Stimulated activated naive CD4-positive, alpha-beta T cell treated with Interleukin-2 at 50 U/mL for 16 hours (primary cell): ENCODE measurements at places on chromosomes 1 and 21.

DNA sequence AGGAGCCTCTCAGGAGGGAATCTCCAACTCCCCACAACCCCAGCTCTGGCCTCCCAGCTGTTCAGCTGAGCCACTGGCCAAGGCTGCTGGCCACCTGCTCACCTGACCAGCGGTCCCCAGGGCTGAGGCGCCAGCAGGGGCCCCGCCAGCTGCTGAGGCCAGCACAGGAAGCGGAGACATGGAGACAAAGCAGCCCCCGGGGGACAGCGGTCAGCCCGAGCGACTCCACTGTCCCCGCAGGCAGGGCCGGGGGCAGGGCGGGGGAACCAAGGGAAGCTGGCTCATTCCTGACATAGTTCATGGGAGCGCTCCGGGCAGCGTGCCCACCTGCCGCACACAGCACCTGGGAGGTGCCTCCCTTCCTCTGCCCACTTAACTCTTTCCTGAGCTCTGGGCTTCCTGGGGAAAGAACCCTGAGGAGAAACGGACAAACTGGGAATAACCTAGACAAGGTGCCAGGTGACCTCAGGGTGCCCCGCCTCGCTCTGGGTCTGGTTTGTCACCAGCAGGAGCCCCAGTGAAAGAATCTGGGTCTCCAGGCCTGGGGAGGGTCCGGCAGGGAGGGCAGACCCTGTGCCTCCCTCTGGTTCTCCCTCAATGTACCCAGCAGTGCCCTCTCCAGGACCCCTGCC lies 10.7 kb downstream of the EPHA2 start:
- no peak for DNase-seq

- DNase-seq, result no peak
Measured at GRCh38 chr1:93638307-93638847, 43.3 kb downstream of the BCAR3 start.

GRCh38 chr1:68231627-68232288 lies 565 bp downstream of the WLS start:
- no peak for DNase-seq

GRCh38 chr1:59604191-59604590 lies 210.6 kb upstream of the HOOK1 start:
- DNase-seq, result no peak
